ENCODE measurements at places on chromosomes 2 and 18.

GRCh38 chr18:13562494-13563029 lies 163.8 kb downstream of the FAM210A start:
- H3K27ac ChIP-seq, result no peak overlapping the region
- no peaks in the 10 kb centered on the region for H3K27me3 ChIP-seq
- no peaks in the 10 kb centered on the region for H3K36me3 ChIP-seq
- no peak overlapping the region for H3K4me3 ChIP-seq
- no peaks in the 10 kb centered on the region for H3K4me1 ChIP-seq

- H3K36me3 ChIP-seq, result no peaks in the 10 kb centered on the region
- H3K27me3 ChIP-seq, result no peaks in the 10 kb centered on the region
- no peaks in the 10 kb centered on the region for H3K4me1 ChIP-seq
- DNase-seq, result no peak
These were observed 14.8 kb upstream of the REEP1 start for GRCh38 chr2:86352137-86352726.

GRCh38 chr2:176652300-176653182 lies 383.3 kb downstream of the MTX2 start:
- H3K36me3 ChIP-seq, result no peaks in the 10 kb centered on the region
- DNase-seq, result no peak
- H3K4me1 ChIP-seq, result peaks cover 17% of the 10 kb centered on the region
- H3K4me3 ChIP-seq, result no peak overlapping the region
- H3K27me3 ChIP-seq, result no peaks in the 10 kb centered on the region

GRCh38 chr2:8779795-8780671 lies 57.4 kb downstream of the KIDINS220 start:
- H3K4me3 ChIP-seq, result no peak overlapping the region
- no peaks in the 10 kb centered on the region for H3K4me1 ChIP-seq
- H3K27ac ChIP-seq, result no peak overlapping the region

GRCh38 chr2:195049372-195050031 lies 607.5 kb upstream of the SLC39A10 start:
- H3K36me3 ChIP-seq, result no peaks in the 10 kb centered on the region
- H3K4me1 ChIP-seq, result no peaks in the 10 kb centered on the region
- no peak overlapping the region for H3K27ac ChIP-seq
- no peaks in the 10 kb centered on the region for H3K27me3 ChIP-seq

GRCh38 chr18:75132931-75133525 lies 75.9 kb downstream of the PTGR3 start:
- no peak for DNase-seq
- no peak overlapping the region for H3K4me3 ChIP-seq
- H3K4me1 ChIP-seq, result peaks cover 4% of the 10 kb centered on the region
- H3K27me3 ChIP-seq, result no peaks in the 10 kb centered on the region

DNA sequence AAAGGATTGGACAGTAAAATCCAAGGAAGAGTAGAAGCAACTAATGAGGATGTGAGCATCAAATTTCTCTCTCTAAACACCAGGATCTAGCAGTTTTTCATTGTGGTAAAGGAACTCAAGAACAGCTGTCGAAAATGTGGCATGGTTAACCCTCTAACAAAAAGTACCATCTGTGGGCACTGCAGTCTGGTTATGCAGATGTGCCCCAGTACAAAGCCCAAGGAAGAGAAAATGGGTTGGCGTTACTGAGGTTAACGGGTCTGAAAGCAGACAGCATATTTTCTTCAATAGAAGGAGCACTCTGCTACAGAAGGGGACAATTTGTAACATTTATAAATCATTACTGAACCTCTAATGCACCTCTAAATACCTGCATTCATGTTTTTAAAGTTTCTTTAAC lies 253.0 kb upstream of the HNRNPA3 start:
- H3K36me3 ChIP-seq, result no peaks in the 10 kb centered on the region
- DNase-seq, result no peak
- no peaks in the 10 kb centered on the region for H3K27me3 ChIP-seq
- no peak overlapping the region for H3K4me3 ChIP-seq

- no peaks in the 10 kb centered on the region for H3K27me3 ChIP-seq
- H3K4me3 ChIP-seq, result no peak overlapping the region
- peaks cover 17% of the 10 kb centered on the region for H3K36me3 ChIP-seq
- no peak overlapping the region for H3K27ac ChIP-seq
- no peaks in the 10 kb centered on the region for H3K4me1 ChIP-seq
These were observed 142.5 kb downstream of the NCK2 start for GRCh38 chr2:105887256-105887655.

GRCh38 chr2:15810477-15811150 lies 129.7 kb upstream of the MYCN start:
- no peak overlapping the region for H3K4me3 ChIP-seq
- no peaks in the 10 kb centered on the region for H3K4me1 ChIP-seq
- H3K27me3 ChIP-seq, result no peaks in the 10 kb centered on the region
- H3K27ac ChIP-seq, result no peak overlapping the region

DNA sequence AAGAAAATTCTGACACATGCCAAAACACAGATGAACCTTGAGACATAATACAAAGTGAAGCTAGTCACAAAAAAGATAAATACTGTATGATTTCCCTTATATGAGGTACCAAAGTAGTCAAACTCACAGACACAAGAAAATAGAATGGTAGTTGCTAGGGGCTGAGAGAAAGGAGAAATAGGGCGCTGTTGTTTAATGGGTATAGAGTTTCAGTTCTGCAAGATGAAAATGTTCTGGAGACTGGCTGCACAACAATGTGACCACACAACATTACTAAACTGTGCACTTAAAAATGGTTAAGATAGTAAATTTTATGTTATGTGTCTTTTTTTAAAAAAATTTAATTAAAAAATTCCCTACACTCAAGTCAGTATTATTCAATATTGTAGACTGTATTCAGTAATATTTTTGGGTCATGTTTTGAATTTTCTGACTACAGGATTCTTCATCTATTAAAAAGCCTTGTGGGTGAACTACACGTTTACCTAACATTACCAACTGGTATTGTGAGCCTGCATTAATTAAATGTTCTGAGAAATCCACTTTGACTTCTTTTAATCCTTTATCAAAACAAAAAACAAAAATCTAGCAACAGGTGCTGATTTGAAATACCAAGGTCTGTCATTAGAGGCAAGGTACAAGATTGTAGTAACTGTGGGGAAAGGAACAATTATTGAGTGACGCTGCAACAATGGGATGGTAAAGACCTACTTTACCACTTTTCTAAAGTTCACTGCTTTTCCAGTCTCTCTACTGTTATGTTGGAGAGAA lies 140.8 kb upstream of the ZFP36L2 start:
- H3K4me1 ChIP-seq, result peaks cover 15% of the 10 kb centered on the region
- H3K36me3 ChIP-seq, result no peaks in the 10 kb centered on the region
- no peaks in the 10 kb centered on the region for H3K27me3 ChIP-seq
- DNase-seq, result no peak

All from SJSA1 (cell line).